Activated CD4-positive, alpha-beta T cell treated with anti-CD3 and anti-CD28 coated beads, Interleukin-2, Interleukin-6, amounts not matched to agents 100 ng/mL and 50 ng/mL, durations not matched to agents 16 hours and 8 hours (primary cell): ENCODE measurements at places on chromosomes 16 and 17.

GRCh38 chr17:30188211-30188939 lies 47.1 kb downstream of the SLC6A4 start:
- no peak for DNase-seq

GRCh38 chr17:74243013-74243755 lies 29.8 kb downstream of the TTYH2 start:
- no peak for DNase-seq

DNA sequence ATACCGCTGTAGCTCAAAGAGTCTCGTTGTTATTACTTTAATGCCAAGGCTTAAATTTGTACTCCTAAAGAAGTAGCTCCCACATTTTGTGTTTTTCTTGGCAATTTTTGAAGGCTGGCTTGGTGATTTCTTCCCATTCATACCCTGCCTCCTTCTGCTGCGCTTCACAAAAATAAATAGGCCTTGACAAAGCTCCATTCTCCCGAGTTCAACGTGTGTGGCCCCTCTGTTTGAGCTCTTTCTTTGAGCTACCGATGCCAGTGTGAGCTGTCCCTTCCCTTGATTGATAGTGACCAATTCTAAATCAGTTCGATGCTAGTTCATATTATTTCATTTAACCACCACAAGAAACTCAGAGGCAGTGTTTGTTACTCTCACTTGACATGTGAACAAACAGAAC lies 96.8 kb downstream of the MAP2K6 start:
- DNase-seq = no peak

GRCh38 chr16:50841081-50841886 lies 99.4 kb downstream of the CYLD start:
- peak; percentile 37 for DNase-seq

DNA sequence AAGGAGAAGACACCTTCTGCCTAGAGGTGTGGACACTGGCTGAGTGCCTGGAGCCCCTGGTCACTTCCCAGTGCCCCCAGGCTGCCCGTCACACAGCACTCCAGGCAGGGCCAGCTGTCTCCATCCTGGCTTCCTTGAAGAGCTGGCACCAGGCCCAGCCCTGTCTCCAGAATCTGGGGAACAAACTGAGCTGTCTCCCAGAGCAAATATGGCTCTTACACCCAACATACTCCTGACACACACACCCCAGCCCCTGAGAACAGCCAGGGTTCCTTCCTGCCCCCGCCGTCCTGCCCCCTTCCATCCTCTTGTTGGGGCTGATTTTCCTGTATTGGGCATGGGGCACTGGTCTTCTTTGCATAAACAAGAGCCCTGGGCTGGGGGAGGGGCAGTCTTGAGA lies 9.1 kb downstream of the NHERF1 start:
- DNase-seq = no peak

DNA sequence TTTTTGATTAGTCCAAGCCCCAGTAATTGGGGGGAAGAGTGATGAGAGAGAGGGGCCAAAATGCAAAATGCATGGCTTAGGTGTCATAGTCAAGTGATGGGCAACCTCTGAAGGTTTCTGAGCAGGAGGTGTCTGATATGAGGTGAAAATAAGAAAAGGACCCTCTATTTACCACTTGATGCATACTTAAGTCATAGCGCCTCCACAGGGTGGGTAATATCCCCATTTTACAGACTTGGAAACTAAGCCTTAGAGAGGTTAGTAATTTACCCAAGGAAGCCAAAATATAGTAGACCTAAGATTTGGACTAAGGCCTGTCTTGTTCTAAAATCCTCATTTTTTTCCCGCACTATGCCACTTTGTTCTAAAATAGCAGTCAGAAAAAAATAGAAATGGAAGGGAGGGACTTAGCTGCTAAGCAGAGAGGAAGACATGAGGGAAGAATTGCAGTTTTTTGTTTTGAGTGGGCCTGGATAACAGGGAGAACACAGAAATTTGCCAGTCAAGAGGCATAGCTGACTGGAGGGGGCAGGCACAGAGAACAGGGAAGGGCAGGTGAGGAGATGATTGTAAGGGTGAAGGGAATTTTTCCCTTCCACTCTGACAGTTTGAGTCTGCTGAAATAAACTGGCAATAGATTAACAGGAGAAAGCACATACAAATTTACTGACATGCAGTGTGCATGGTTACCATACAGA lies 2.3 kb upstream of the GRB2 start:
- no peak for DNase-seq

- DNase-seq = no peak
These were observed 205.0 kb downstream of the NTN1 start for GRCh38 chr17:9226130-9226793.

- no peak for DNase-seq
These were observed 130.4 kb downstream of the C16orf78 start for GRCh38 chr16:49504023-49504364.

- no peak for DNase-seq
These were observed 5.5 kb upstream of the C16orf96 start for GRCh38 chr16:4550591-4550990.

- peak; percentile 53 for DNase-seq
These were observed 507 bp downstream of the FHOD1 start for GRCh38 chr16:67246756-67247191.

- no peak for DNase-seq
These were observed 216.7 kb downstream of the C16orf95 start for GRCh38 chr16:87100306-87101058.

DNA sequence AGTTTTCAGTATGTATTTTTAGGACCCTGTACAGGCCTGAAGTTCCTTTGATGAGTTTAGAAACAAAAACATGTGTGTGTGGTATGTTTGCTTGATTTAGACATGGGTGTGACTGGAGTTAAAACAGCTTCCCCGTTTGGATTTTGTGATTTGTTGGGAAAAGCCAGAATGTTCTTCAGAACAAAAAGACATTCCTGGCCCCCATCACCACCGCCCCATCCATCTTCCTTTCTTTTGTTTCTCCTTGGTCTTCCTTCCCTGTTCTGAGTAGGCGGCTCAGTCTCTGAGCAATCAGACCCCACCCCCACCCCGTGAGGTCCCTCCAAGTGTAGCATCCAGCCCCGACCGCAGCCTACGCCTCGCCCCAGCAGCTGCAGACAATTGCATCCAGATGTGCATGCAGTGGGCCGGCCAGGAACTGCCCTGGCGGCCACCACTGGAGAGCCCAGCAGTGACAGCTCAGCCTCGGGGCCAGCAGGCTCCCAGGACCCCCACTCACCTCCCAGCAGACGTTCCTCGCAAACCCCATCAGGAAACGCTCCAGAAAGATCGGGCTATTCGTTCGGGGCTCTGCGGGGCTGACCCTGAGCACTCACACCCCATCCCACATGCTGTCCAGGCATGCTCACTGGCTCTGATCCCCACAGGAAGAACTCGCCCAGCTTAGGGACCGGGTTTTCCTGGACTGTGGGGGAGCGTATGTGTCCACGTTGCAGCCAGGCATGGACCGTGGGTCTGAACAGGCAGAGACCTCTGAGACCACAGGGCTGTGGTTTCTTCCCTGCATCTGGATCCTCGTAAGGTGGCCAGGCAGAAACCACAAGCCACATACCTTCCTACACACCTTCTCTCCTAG lies 99.8 kb upstream of the CDH5 start:
- DNase-seq = no peak
